ENCODE measurements at places on chromosomes 5 and 9.

- no peak for DNase-seq
Observed at GRCh38 chr9:93320591-93321219, 130.8 kb upstream of the FAM120A start.

DNA sequence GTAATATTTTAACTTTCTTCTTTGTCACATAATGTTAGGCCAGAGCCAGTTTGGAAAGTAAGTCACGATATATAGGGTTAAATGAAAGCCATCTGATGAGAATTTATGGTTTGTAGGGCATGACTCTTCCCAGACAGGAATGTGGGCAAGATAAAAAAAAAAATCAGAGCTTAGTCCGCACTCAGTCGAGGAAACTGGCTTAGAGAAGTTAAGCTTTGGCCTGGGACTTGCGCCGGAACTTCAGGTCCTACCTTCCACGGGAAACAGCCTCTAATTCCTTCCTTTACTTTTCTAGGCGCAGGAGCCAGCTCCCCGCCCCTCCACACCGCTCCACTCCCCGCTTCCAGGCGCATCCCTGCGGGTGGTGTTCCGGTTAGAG is 475 bp downstream of the DDX31 start:
- no peak for DNase-seq

DNA sequence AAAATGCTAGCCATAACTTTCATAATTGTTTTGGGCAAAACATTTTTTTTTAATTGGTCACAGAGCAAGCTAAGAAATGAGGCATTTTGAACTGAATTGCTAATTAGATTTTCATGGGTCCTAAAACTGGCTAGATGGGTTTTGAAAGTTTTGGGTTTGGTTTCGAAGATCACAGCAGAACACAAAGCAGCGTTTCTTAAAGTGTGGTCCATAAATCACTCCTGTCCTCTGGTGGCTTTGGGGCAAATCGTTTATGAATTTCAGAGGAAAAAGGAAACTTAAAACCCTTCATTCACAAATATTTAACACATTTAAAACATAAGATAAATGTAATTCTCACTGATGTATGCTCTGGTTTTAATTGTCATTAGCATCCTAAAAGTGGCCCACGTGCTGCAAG is 503.7 kb downstream of the SPATA31D1 start:
- DNase-seq: no peak

DNA sequence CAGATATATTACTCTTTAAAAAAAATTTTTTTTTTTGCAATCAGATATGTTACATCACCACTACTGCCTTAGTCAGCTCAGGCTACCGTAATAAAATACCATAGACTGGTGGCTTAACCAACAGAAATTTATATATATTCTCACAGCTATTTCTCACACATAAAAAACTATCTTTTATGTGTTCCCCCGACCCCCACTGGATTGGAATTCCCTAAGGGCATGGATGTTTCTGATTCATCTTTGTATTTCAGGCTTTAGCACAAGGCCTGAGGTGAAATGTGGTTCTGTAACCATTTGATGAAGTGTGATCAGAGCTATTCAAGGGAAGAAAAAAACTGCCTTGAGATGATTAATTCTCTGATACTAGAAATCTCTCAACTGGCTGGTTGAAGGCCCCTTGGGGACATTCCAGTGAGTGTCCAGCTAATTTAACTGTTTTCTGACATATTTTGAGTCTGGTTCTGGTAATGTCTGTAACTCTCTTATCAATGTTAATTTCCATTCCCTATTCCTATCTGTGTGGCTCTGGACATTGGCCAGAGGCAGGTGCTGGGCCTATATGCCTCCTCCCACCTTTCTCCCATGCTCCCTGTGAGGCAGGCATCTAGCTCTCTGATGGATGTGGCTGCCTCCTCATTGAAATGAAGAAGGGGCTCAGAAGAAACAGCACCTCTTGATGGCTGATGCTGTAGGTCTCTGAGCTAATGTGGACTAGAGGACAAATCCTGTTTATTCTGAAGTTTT is 2.5 kb downstream of the CD14 start:
- DNase-seq: no peak

- no peak for DNase-seq
Observed at GRCh38 chr9:34517185-34517584, 5.6 kb downstream of the ENHO start.

All from stimulated activated CD8-positive, alpha-beta memory T cell treated with anti-CD3 and anti-CD28 coated beads, Interleukin-2, amount 100 ng/mL, for 1 hour (primary cell).